Activated T-helper 1 cell treated with Interleukin-2 at 50 U/mL for 16 hours (primary cell): ENCODE measurements at places on chromosomes 6 and 20.

GRCh38 chr6:124294574-124295200 lies 491.0 kb downstream of the NKAIN2 start:
- DNase-seq: no peak

- no peak for DNase-seq
Observed at GRCh38 chr6:142617158-142617557, 315.4 kb downstream of the ADGRG6 start.

DNA sequence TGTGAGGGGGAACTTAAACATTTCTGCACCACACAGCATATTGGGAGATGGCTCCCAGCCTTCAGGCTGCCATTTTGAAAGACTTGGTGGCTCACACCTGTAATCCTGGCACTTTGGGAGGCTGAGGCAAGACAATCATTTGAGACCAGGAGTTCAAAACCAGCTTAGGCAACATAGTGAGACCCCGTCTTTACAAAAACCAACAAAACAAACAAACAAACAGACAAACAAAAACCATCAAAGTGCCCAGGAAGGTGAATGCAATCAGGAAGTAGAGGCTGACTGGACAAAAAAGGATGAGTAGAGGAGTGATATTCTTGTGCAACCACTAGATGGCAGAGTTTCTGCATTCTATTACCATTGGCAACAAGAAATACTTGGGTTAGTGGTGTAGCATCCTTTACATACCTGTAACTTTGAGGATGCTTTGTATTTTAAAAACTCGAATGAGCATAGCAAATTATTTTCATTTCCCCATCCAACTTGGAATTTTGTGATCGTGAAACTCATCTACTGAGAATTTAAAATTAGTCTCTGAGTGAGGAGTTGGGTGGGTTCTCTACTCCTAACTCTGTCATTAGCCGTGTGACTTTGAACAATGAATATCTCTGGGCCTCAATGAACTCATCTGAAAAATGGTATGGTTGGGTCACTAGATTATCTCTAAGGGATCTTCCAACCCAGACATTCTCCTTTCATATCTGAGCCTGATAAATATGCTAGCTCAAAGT lies 84.4 kb downstream of the CRYBG1 start:
- DNase-seq: no peak

DNA sequence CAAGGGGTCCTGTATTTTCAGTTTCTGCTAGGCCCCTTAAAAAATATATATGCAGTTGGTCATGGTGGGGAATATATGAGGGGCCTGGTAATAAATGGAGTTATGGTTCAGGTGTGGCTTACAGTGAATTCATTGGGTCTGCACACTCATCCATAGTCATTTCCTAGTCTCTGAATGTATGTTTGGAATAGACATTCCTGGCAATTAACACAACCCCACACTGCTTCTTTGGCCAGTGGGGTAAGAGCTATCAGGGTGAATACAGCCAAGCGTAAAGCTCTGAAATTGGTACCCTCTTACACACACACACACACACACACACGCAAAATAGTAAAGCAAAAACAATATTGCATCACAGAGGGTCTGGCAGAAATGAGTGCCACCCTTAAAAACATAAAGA lies 56.5 kb downstream of the QRSL1 start:
- DNase-seq: no peak

GRCh38 chr6:154012852-154013251 lies 26.2 kb upstream of the OPRM1 start:
- DNase-seq: no peak

DNA sequence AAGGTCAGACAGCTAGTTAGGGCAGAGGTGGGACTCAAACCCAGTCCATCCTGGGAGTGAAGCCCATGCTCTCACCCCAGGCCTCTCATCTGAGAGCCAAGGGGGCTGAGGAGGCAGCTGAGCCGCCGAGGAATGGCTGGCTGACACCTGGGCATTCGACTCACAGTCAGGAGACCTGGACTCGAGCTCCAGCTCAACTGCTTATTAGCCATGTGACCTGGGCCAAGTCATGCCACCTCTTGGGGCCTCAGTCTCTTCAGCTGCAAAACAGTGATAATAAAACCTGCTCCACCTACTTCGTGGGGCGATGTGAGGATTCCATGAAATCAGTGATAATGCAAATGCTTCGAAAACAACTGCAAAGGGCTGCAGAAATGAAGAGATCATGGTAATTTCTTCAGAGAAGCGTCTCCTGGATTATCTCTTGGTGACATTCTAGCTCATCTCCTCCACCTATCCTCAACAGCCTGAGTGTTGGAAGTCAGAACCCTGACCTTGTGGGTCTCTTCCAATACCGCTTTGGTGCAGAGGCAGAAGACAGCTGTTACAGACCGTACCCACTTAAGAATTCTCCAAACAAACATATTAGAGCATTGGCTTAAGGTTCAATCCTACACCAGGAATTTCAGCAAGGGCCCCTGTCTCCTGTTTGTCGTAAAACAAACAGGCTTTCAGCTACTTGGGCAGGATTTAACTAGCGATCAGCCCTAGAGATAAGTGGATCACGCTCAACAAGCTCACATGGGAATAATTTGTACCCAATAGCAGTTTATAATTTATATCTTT lies 60.0 kb upstream of the PIM1 start:
- DNase-seq: no peak

GRCh38 chr6:57116776-57117175 lies 26.8 kb downstream of the ZNF451 start:
- DNase-seq: no peak

- DNase-seq: no peak
Observed at GRCh38 chr6:157328108-157328692, 4.9 kb upstream of the TMEM242 start.

DNA sequence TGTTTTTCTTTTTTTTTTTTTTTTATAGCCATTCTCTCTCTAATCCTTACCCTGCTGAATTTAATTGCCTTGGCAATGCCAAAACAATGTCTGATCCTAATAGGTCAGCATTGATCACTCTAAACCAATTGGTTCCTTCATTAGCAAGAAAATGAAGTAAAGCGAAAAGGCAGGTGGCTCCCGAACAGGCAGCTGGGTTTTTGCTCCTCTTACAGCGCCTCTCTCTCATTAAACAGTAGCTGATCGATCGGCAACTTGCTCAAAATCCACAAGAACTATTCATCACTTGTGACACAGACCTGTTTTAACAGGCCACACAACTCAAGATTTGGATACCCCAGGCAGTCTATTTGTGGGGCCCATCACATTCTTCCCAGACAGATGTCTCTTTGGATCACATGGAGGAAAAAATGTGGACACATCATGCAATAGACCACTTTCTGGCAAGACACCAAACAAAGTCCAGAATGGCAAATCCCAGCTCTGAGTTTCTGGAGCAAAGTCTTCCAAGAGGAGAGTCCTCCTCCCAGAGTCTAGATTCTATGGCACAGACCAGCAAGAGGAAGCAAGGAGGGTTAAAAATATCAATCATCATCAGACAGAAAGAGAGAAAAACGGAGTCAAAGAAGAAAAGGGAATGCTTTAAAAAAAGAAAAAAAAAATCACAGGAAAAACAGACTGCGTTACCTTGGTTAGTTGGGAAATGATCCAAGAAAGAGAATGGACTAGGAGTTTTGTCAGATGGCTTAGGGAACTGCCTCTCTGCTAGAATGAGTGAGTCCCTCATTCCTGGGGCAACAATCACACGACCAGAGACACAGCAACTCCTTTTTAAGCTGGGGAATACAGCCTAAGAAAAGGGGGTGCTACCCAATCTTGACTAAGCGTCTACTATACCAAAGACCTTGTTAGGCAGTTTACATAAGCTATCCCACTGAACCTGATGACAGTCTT lies 247.8 kb downstream of the BTBD9 start:
- DNase-seq: no peak

GRCh38 chr6:105896052-105896820 lies 189.9 kb upstream of the PRDM1 start:
- no peak for DNase-seq

DNA sequence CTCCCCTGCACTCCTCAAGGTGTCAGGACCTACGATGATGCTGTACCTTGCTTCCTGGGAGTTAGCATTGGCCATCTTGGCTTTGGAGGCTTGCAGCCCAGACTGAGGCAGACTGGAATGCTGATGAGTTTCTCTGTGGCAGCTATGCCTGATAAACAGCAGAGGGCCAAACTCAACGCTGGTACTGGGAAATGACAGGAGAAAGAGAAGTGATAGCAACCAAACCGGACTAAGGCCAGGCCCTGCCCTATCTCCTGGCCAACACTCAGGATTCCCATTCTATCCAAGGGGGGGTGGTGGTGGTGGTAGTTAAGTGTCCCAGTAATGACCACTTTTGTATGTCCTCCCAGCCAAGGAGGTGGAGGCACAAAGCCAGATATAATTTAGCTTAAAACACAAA lies 90.0 kb upstream of the DTNBP1 start:
- no peak for DNase-seq

GRCh38 chr20:34549291-34549928 lies 9.1 kb upstream of the MAP1LC3A start:
- no peak for DNase-seq

DNA sequence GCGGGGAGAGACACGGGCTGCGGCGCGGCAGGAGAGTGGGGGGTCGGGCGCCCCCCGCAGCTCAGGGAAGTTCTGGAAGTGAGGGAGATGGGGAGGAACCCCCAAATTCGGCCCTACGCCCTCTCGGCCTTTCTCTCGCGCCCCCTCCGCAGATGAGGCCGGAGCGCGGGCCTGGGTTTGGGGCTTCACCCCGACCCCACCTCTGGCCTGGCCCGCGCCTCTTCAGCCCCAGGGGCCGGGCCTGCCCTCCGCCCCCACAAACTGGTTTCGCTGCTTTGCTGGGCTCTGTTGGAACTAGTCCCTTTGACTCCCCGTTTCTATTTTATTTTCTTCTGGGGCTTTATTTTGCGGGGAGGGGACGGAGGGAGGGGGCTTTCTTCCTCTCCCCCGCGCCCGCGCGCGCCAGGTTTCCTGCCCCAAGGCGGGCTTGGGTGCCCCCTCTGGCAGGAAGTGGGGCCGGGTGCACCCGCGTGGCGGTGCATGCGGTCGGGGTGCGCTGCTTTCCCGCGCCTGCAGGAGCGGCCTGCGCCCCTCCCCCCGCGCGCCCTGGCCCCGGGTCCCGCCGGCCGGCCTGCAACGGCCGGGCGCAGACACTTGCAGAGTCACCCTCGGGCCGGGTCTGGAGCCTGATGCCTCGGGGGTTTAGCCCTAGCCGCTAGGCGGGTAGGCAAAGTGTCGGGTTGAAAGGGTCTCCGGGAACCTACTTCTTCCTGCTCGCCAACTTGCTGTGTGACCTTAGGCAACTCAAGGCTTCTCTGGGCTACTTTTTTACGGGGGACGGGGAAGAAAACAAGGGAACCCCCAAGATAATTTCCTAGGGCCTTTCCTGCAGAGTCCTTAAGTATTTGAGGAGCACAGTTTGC lies 1.3 kb downstream of the HMGA1 start:
- DNase-seq: peak; percentile 68

DNA sequence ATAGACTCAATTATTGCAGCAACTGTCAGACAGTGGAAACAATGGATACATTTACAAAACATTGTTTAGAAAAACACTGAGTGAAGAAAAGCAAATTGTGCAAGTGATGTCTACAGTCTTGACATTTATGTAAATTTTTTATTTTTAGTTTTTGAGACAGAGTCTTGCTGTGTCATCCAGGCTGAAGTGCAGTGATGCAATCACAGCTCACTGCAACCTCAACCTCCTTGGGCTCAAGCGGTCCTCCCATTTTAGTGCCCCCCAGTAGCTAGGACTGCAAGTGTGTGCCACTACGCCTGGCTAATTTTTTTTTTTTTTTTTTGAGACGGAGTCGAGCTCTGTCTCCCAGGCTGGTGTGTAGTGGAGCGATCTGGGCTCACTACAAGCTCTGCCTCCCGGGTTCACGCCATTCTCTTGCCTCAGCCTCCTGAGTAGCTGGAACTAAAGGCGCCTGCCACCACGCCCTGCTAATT lies 9.7 kb downstream of the CNBD2 start:
- no peak for DNase-seq

- DNase-seq: no peak
Observed at GRCh38 chr20:884983-885952, 30.9 kb downstream of the ANGPT4 start.

DNA sequence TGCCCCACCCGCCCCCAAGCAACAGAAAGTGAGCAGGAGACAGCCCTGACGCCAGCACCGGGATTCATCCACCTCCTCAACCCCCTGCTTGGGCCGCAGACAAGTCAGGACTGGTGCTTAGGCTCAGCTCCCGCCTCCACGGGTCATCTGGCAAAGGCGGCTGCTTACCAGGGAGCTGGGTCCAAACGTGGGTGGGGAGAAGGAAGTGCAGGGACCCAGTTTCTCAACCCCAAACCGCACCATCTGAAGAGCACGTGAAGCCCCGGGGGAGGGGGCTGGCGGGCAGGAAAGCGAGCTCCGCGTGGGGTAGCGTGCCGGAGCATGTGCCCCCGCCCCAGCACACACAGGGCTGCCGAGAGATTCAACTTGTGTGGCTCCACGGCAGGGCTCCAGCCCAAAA lies 87.2 kb downstream of the BMP7 start:
- DNase-seq: no peak

GRCh38 chr6:43107344-43108062 lies 31.4 kb downstream of the PTK7 start:
- no peak for DNase-seq

DNA sequence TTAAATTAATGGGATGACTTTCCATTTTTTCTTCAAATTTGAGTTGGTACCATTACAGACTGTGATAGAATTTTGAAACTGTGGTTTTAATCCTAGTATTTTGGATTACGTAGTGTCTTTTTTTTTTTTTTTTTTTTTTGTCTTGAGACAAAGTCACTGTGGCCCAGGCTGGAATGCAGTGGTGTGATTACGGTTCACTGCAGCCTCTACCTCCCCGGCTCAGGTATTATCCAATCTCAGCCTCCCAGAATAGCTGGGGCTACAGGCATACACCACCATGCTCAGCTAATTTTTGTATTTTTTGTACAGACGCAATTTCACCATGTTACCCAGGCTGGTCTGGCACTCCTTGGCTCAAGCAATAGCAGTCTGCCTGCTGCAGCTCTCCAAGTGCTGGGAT lies 87.1 kb downstream of the SOX4 start:
- no peak for DNase-seq

DNA sequence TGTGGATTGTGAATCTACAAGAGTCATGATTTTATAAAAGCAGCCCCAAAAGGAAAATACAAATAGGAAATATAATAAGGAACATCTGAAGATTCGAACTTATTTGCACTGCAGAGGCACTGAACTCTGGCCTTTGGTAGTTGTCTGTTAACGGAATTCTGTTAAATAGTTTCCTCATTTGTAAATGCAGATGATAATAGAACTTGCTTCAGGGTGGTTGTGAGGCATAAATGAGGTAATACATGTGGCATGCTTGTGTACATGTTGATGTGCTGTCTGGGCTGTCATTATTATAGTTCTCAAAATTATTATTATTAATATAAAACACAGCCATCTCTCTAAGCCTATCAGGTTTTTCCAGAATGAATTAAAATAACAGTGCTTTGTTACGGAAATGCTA lies 302.0 kb downstream of the NRN1 start:
- no peak for DNase-seq

GRCh38 chr20:46243707-46244628 lies 64.3 kb downstream of the CDH22 start:
- no peak for DNase-seq
